ENCODE measurements at places on chromosomes 5 and 9.

GRCh38 chr5:103724271-103724670 lies 161.7 kb upstream of the NUDT12 start:
- DNase-seq = no peak

GRCh38 chr9:119639287-119639955 lies 270.2 kb upstream of the BRINP1 start:
- no peak for DNase-seq

- no peak for DNase-seq
Measured at GRCh38 chr9:91783876-91784672, 166.0 kb downstream of the ROR2 start.

DNA sequence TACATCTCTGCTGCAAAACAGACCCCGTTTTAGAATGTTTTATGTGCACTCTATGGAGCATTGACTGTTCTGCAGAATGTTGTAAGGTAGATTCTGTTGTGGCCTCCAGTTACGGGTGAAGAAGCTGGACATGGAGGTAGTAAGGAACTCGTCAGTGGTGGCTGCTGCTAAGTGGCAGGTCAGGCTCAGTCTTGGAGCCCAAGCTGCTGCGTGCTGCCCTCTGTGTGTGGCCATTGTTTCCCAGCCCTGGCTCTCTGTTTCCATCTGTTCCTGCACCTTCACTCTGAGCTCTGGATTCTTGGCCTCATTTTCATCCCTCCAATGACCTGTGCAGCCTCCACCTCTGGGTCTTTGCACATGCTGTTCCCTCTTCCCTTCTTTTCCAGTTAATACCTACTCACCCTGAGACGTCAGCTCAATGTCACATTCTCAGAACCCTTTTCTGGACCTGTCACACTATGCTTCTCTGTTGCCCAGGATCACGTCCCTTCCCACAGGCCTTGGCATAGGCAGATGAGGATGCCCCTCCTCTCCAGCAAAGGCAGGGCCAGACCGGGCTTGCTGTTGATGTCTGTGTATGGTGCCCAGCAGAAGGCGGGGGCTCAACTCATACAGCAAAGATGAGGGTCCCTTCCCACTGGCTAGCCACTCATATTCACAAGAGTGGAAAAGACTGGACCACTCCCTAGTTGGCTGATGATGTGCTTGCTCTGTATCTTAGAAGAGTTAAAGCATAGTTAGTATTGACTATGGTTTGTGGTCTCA lies 97.6 kb downstream of the TENT4A start:
- DNase-seq = no peak

DNA sequence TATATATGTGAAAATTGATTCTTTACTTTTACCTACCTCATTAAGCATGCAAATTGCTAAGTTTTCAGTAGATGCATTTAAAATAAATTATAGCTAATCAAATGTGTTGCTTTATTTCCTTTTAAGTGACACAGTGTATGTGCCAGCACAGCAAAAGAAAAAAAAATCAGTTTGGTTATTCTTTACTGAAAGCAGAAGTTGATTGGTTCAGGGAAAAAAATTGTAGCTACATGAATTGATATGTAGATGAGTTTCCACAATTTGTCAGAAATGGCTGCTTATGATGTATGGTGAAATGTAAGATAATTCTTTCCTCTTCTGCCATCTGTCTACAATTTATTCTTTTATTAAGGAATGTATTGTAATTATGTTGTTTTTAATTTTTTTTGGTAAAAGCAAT lies 57.8 kb downstream of the PARP8 start:
- no peak for DNase-seq

DNA sequence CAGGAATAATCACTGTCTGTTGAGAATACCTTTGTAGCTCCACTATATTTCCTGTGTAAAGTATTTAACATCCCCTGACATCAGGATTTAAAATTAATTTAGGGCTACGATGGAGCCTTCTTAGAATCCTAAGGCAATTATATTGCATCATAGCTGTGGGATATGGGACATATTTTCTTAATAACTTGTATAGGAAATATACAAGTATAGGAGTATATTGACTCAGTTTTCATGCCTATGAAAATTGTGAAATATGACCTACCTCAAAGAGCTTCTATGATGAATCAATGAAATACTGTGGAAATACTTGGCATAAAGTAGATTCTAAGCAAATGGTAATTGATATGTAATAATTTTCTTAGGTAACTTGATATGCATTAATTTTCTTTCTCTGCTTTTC lies 221.0 kb upstream of the KLF4 start:
- DNase-seq = no peak

DNA sequence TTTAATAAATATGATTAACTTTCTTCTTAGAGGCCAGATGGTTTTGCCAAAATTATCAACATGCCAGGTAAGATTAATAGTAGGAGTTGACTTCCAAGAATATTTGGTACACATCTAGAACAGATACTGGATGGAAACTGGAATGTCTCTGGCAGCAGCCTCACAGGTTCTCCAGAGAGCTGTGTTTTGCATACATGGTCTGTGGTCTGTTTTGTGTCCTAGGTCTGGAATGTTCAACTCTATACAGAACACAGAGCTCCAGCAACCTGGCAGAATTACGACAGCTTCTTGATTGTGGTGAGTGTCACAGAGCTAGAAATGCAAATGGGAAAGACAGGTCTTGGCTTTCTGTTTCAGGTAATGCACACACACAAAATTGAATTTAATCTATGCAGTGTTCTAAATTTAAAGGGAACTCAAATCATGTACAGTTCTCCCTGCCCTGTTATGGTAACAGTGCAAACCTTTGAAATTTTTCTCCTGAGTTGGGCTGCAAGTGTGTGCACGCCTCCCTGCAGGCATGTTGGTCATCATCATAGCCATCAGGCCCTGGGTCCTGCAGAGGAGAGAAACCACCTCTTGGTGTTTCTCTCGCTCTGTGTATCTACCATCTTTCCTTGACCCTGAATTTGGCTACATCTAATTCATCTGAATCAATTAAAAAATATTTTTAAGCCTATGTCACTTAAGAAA lies 58.3 kb downstream of the PIK3R1 start:
- no peak for DNase-seq

Data from stimulated activated CD8-positive, alpha-beta memory T cell treated with anti-CD3 and anti-CD28 coated beads, Interleukin-7, amount 100 ng/mL, for 1 hour (primary cell).